Cardiac atrium fibroblast (primary cell): ENCODE measurements at places on chromosomes 1 and 21. TPM values are rescaled to one million over a fixed set of nuclear protein-coding genes. Genes with fewer than 3 reads are reported as not detected.

Gene GUCA2A
- total RNA-seq = not detected in 2 replicates

Gene FRRS1
- 6.0 and 10.5 TPM in 2 replicates for total RNA-seq

Gene FNBP1L
- 18.8 and 19.3 TPM in 2 replicates for total RNA-seq

Gene ALX3
- not detected in 2 replicates for total RNA-seq

Gene FCGR3B
- total RNA-seq = not detected in 2 replicates

Gene PLXNA2
- 22.7 and 37.6 TPM in 2 replicates for total RNA-seq

Gene ZNF593OS
- not detected in 2 replicates for total RNA-seq

Gene WASF2
- total RNA-seq = 31.2 and 34.7 TPM in 2 replicates

Gene SWT1
- total RNA-seq = 3.1 and 3.8 TPM in 2 replicates

Gene PTAFR
- 0.32 TPM in 1 of 2 replicates, not detected in the other for total RNA-seq

Gene COL18A1
- 205 and 222 TPM in 2 replicates for total RNA-seq

Gene HOOK1
- total RNA-seq = not detected in 2 replicates

Gene TEX38
- not detected in 2 replicates for total RNA-seq

Gene OLFM3
- total RNA-seq = not detected in 2 replicates

Gene TTC24
- not detected in 2 replicates for total RNA-seq

Gene PIGP
- 8.1 and 10.0 TPM in 2 replicates for total RNA-seq

Gene NUP210L
- total RNA-seq = not detected in 2 replicates

Gene SPRR4
- total RNA-seq = not detected in 2 replicates

Gene ITLN2
- not detected in 2 replicates for total RNA-seq

Gene PRR9
- total RNA-seq = not detected in 2 replicates

Gene SRGAP2B
- total RNA-seq = 23.6 and 42.4 TPM in 2 replicates

Gene RIPPLY3
- total RNA-seq = not detected in 2 replicates

Gene FAM151A
- total RNA-seq = not detected in 2 replicates

Gene BEND5
- total RNA-seq = 3.7 and 4.2 TPM in 2 replicates

Gene A3GALT2
- not detected in 2 replicates for total RNA-seq

Gene DTL
- 2.6 and 6.5 TPM in 2 replicates for total RNA-seq

Gene DENND2C
- 0.54 and 1.9 TPM in 2 replicates for total RNA-seq

Gene SH2D5
- total RNA-seq = 0.54 and 1.3 TPM in 2 replicates

Gene TNNT2
- total RNA-seq = not detected in 2 replicates

Gene TAS1R3
- under 0.01 and 0.49 TPM in 2 replicates for total RNA-seq

Gene FAM167B
- 2.8 TPM in 1 of 2 replicates, not detected in the other for total RNA-seq

Gene AADACL4
- total RNA-seq = not detected in 2 replicates

Gene TMIGD3
- total RNA-seq = not detected in 2 replicates

Gene PYCR2
- 46.5 and 47.5 TPM in 2 replicates for total RNA-seq

Gene PRKCZ
- 1.1 and 2.1 TPM in 2 replicates for total RNA-seq

Gene ADAM30
- total RNA-seq = not detected in 2 replicates

Gene GSTM5
- total RNA-seq = 0.49 TPM in 1 of 2 replicates, not detected in the other

Gene NID1
- 167 and 328 TPM in 2 replicates for total RNA-seq

Gene PTCH2
- 0.18 TPM in 1 of 2 replicates, not detected in the other for total RNA-seq

Gene WDR77
- total RNA-seq = 35.3 and 41.9 TPM in 2 replicates

Gene BGLAP
- total RNA-seq = 1.4 TPM in 1 of 2 replicates, not detected in the other

Gene SLC25A33
- total RNA-seq = 3.6 and 9.4 TPM in 2 replicates

Gene SAMSN1
- 0.54 TPM in 1 of 2 replicates, not detected in the other for total RNA-seq

Gene SLC6A17
- under 0.01 TPM in 1 of 2 replicates, not detected in the other for total RNA-seq

Gene DNAJC28
- total RNA-seq = 0.72 and 0.81 TPM in 2 replicates

Gene SMG7
- total RNA-seq = 6.0 and 23.2 TPM in 2 replicates
